ENCODE measurements at places on chromosomes 11 and 22. TPM values are rescaled to one million over a fixed set of nuclear protein-coding genes. Genes with fewer than 3 reads are reported as not detected.
A peak's percentile ranks its signal among the peaks of the same experiment; 100 is the strongest.

The ADORA2A gene
- 3.9 TPM for polyA plus RNA-seq

The TOM1 gene
- 96.5 TPM for polyA plus RNA-seq

- no peaks in the 10 kb centered on the region for H3K4me1 ChIP-seq
- DNase-seq: no peak
- H3K36me3 ChIP-seq: no peaks in the 10 kb centered on the region
- no peaks in the 10 kb centered on the region for H3K27me3 ChIP-seq
- no peak overlapping the region for H3K27ac ChIP-seq
Measured at GRCh38 chr22:40939202-40939601, 12.0 kb upstream of the RBX1 start.

DNA sequence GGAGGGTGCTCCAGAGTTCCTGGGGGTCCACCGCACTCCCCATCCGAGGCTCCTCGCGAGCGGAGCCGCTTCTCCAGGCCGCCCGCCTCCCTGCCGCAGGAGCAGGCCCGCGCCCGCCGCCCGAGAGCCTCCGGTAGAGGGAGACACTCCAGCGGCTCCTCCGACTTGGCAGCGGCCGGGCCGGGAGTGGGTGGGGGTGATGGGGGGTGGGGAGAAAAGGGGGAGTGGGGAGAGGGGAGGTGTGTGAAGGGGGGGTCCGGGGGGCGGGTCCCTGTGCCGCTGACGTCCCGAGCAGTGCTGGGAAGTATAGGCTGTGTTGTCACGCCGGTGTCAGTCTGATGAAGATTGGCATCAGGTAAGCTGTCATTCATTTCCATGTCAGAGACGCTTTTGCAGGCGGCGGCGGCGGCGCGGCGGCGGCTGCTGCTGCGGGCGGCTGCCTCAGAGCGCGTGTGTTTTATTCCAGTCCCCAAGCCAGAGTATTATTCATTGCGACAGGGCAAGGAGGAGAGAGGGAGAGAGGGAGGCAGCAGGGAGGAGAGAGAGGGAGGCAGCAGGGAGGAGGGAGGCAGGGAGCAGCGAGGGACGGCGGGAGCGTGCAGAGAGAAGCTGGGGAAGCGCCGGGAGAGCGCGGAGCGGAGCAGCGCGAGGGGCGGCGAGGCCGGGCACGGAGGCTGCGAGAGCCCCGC lies at the start of gene PKNOX2:
PKNOX2 (plus strand) TSS at position 330 of the 689 bp plus-strand sequence. CDS start 186,555 bp downstream, outside the sequence.
- H3K4me3 ChIP-seq: peak within 1 kb of the TSS; percentile 44
- no peaks in the 10 kb centered on the region for H3K27me3 ChIP-seq
- H3K36me3 ChIP-seq: no peaks in the 10 kb centered on the region
- H3K4me1 ChIP-seq: no peaks in the 10 kb centered on the region
- no peak within 1 kb of the TSS for H3K27ac ChIP-seq
- peak; percentile 65 for DNase-seq

DNA sequence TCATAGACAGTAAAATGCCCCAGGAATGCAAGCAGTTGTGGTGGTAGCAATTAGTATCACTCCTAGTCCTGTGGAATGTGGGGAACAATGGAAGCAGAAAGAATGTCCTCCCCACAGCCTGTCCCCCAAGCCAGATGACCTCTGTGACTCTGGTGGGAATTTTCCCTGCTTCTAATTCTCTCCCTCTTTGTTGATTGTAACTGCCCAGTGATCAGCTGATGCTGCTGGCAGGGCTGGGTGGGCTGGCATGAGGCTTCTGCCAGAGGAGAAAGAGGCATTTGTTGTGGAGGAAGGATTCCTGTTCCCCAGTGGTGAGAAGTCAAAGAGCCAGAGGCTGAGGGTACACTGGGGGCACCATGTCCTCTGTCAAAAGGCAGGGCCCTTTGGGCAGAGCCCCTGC lies 116.7 kb upstream of the NCAM1 start:
- no peaks in the 10 kb centered on the region for H3K36me3 ChIP-seq
- DNase-seq: no peak
- H3K27ac ChIP-seq: no peak overlapping the region
- no peak overlapping the region for H3K4me3 ChIP-seq
- H3K27me3 ChIP-seq: no peaks in the 10 kb centered on the region
- no peaks in the 10 kb centered on the region for H3K4me1 ChIP-seq
